ENCODE measurements at places on chromosomes 1 and 21.

DNA sequence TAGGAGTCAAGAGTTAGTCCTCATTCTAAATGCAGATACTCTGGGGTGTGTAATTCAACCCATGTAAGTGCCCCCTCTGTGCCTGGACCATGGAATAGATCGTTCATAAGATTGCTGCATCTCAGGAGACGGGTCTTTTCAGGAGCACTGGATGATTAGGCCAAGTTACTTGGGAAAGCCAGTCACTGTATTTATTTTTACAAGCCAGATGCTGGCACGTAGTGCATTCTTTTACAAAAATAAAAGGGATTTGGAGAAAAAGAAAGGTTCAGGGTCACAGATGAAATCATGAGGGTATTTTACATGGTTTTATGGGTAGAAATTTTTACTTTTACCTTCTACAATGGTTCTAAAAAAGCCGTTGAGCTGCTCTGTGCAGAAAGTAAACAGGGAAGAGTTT is 102.6 kb upstream of the UBE2U start:
- H3K36me3 ChIP-seq, result no peaks in the 10 kb centered on the region
- no peak overlapping the region for H3K27ac ChIP-seq
- H3K4me3 ChIP-seq, result no peak overlapping the region
- no peak for DNase-seq
- no peaks in the 10 kb centered on the region for H3K4me1 ChIP-seq

DNA sequence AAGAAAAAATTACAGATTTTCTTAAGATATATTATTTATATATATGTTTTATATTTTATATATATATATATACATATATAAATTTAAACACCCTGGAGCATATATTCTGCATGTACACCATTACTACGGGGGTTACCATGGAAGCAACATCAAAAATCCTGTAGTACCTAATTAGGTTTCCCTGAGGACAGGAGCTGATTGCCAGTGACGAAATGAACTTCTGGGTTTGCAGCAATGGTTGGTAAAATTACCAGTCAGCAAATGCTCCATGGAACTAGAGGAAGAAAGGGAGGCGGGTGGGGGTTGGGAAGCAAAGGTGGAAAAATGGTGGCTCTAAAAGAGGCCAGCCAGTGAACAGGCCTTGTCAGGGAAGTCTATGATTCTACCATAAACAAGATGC is 89.5 kb downstream of the KCNN3 start:
- H3K27me3 ChIP-seq, result no peaks in the 10 kb centered on the region
- peaks cover 11% of the 10 kb centered on the region for H3K4me1 ChIP-seq
- H3K4me3 ChIP-seq, result no peak overlapping the region
- no peaks in the 10 kb centered on the region for H3K36me3 ChIP-seq
- DNase-seq, result no peak

DNA sequence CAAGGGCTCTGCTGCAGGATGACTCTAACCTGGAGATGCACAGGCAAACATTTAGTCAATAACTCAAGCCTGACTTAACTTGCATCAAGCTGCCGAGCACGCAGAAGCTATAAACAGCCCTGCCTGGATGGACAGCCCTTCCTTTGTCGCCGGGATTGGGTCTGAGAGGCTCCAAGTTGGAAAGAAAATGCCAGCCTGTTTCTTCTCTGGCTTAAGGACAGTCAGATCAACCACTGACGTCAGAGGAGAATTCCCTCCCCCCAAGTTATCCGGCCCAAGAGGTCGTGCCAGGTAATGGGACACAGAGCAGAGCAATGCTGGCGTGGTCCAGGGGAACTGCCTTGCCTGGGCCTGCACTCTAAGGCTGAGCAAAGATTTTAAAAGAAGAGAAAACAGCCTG is 27.1 kb upstream of the LRRC38 start:
- H3K4me1 ChIP-seq, result no peaks in the 10 kb centered on the region
- no peak overlapping the region for H3K27ac ChIP-seq
- no peak for DNase-seq
- H3K36me3 ChIP-seq, result no peaks in the 10 kb centered on the region
- H3K27me3 ChIP-seq, result peaks cover 20% of the 10 kb centered on the region
- H3K4me3 ChIP-seq, result no peak overlapping the region

DNA sequence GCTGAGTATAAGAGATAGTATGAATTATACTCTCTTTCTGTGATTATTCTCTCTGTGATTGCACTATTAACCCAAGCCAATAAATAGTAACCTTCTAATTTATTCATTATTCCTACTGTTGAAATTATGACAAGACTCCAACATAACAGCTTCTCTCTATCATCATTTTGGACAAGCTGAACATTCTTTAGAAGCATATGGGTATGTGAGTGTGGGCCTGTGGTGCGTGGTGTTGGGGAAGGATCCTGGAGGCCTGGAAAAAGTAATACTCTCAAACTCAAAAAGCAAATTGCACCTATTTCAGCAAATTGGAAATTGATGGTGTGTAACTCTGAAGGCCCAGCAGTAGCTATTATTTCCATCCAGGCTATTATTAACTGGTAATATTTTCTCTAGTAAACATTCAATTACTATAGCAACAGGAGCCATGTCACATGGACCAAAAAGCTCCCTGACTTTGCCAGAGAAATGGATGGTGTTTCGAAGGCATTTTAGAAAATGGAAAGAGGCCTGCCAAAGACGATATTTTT is 502.8 kb downstream of the LTN1 start:
- H3K4me1 ChIP-seq, result no peaks in the 10 kb centered on the region
- no peaks in the 10 kb centered on the region for H3K36me3 ChIP-seq
- H3K27me3 ChIP-seq, result no peaks in the 10 kb centered on the region
- H3K27ac ChIP-seq, result no peak overlapping the region

- peaks cover 29% of the 10 kb centered on the region for H3K27me3 ChIP-seq
- H3K36me3 ChIP-seq, result no peaks in the 10 kb centered on the region
- H3K4me1 ChIP-seq, result peaks cover 2% of the 10 kb centered on the region
- DNase-seq, result no peak
- no peak overlapping the region for H3K4me3 ChIP-seq
These were observed 11.2 kb upstream of the KLHDC7A start for GRCh38 chr1:18469514-18469913.

- H3K27me3 ChIP-seq, result no peaks in the 10 kb centered on the region
- H3K36me3 ChIP-seq, result peaks cover 16% of the 10 kb centered on the region
- peak overlapping the region; percentile 19 for H3K27ac ChIP-seq
- DNase-seq, result no peak
These were observed 100.5 kb downstream of the PKN2 start for GRCh38 chr1:88784551-88784950.

GRCh38 chr21:34909492-34910292 is 139.4 kb downstream of the RUNX1 start:
- H3K36me3 ChIP-seq, result peaks cover 3% of the 10 kb centered on the region
- peak overlapping the region; percentile 63 for H3K4me3 ChIP-seq
- H3K4me1 ChIP-seq, result peaks cover 71% of the 10 kb centered on the region

- H3K27ac ChIP-seq, result no peak overlapping the region
- H3K4me1 ChIP-seq, result no peaks in the 10 kb centered on the region
- H3K27me3 ChIP-seq, result no peaks in the 10 kb centered on the region
- no peaks in the 10 kb centered on the region for H3K36me3 ChIP-seq
- H3K4me3 ChIP-seq, result no peak overlapping the region
These were observed 1500.2 kb upstream of the PRMT6 start for GRCh38 chr1:105556266-105556665.

DNA sequence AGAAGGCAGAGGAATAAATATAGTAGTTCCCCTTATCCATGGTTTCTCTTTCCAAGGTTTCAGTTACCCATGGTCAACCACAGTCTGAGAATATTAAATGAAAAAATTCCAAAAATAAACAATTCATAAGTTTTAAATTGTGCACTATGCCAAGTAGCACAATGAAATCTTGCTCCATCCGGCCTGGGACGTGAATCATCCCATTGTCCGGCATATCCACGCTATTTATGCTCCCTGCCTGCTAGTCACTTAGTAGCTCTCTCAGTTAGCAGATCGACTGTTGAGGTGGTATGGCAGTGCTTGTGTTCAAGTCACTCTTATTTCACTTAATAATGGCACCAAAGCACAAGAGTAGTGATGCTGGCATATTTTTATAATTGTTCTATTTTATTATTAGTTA is 58.6 kb upstream of the ARHGAP29 start:
- no peak overlapping the region for H3K4me3 ChIP-seq
- H3K27me3 ChIP-seq, result peaks cover 18% of the 10 kb centered on the region
- peaks cover 4% of the 10 kb centered on the region for H3K36me3 ChIP-seq
- DNase-seq, result no peak
- H3K4me1 ChIP-seq, result no peaks in the 10 kb centered on the region

DNA sequence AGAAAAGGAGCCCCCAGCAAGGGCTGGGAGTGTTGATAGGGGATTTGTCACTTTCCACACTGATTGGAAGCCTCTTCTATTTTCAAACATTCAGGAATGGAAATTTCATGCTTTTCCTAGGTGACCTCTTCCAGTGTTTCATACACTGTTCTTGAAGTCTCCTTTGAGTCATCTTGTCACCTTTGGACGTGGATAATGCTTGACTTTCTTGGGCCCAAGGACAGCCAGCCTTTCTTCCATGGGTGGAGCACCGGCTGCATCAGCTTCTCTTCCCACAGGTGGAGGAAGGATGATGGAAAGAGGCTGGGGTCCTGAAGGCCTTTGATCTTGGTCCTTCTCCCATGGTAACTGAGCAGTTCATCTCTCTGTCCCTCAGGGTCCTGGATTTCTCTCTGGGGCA is 11.9 kb upstream of the PIGR start:
- no peak for DNase-seq
- H3K4me1 ChIP-seq, result peaks cover 20% of the 10 kb centered on the region
- no peak overlapping the region for H3K27ac ChIP-seq
- H3K27me3 ChIP-seq, result peaks cover 22% of the 10 kb centered on the region

- H3K36me3 ChIP-seq, result peaks cover 6% of the 10 kb centered on the region
- peak overlapping the region; percentile 96 for H3K4me3 ChIP-seq
- H3K27ac ChIP-seq, result peak overlapping the region; percentile 98
- DNase-seq, result peak; percentile 10
- H3K27me3 ChIP-seq, result no peaks in the 10 kb centered on the region
These were observed 957 bp downstream of the EPS15 start for GRCh38 chr1:51518033-51518585.

- no peak overlapping the region for H3K4me3 ChIP-seq
- H3K36me3 ChIP-seq, result no peaks in the 10 kb centered on the region
- no peaks in the 10 kb centered on the region for H3K4me1 ChIP-seq
- no peak overlapping the region for H3K27ac ChIP-seq
These were observed 33.5 kb upstream of the ITPKB start for GRCh38 chr1:226772446-226773139.

GRCh38 chr1:24867084-24867870 is 62.8 kb downstream of the RUNX3 start:
- peaks cover 14% of the 10 kb centered on the region for H3K4me1 ChIP-seq
- no peak overlapping the region for H3K4me3 ChIP-seq

DNA sequence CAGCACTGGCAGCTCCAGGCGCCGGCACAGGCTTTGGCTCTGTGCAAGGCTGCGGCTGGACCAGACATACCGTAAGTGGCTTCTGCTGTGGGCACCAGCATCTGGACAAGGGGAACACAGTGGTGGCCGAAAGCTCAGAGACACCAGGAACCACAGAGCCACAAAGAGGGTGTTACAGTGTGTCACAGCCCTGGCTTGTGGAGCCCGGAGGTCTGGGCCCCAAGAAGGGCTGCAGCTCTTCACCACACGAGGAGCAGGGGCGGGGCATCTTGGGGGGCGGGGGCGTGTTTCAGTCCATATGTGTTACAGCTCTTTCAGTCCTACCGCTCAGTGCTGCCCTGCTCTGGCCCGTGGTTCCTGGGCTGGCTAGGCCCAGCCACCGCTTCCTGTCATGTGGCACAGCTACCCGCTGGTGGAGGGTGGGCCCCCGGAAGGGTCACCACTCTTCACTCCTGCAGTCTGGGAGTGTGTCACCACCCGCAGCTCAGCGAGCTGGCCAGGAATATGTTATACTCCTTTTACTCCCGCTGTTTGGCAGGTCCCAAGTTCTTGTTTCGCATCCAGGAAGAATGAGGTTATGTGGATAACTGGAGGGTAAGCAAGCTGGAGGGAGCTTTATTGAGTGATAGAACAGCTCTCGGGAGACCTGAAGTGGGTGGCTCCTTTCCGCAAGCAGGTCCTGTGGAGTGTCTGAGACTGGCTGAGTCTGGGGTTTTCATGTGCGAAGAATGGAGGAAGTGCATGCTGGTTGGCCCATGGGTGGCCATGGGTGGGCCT is 3.3 kb upstream of the LSM10 start:
- H3K4me3 ChIP-seq, result peak overlapping the region; percentile 85
- DNase-seq, result no peak
- H3K36me3 ChIP-seq, result peaks cover 3% of the 10 kb centered on the region
- H3K27me3 ChIP-seq, result no peaks in the 10 kb centered on the region

- H3K4me3 ChIP-seq, result peak overlapping the region; percentile 84
- H3K36me3 ChIP-seq, result no peaks in the 10 kb centered on the region
- peaks cover 9% of the 10 kb centered on the region for H3K4me1 ChIP-seq
- H3K27me3 ChIP-seq, result no peaks in the 10 kb centered on the region
- no peak for DNase-seq
- no peak overlapping the region for H3K27ac ChIP-seq
These were observed 874 bp downstream of the FAAP20 start for GRCh38 chr1:2193514-2194281.

DNA sequence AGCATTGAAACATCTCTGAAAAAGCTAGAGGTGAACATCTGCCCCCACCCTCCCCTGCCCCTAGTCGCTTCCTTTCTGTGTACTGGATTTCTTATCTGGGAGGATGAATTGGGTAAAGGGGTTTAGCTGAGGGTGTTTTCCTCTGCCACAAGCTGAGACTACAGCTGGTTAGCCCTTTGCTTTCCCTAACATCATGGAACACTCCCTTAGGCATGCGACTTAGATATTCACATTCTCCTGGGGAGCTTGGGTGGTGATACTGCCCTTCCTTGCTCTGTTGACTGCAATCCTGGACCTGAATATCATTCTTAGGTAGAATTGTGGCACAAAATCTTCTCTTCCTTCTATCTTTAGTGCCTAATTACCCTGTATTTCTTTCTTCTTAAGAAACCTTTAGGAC is 117.4 kb upstream of the KIAA0040 start:
- no peak for DNase-seq
- H3K4me3 ChIP-seq, result no peak overlapping the region
- no peak overlapping the region for H3K27ac ChIP-seq
- H3K36me3 ChIP-seq, result peaks cover 8% of the 10 kb centered on the region
- H3K4me1 ChIP-seq, result peaks cover 10% of the 10 kb centered on the region

DNA sequence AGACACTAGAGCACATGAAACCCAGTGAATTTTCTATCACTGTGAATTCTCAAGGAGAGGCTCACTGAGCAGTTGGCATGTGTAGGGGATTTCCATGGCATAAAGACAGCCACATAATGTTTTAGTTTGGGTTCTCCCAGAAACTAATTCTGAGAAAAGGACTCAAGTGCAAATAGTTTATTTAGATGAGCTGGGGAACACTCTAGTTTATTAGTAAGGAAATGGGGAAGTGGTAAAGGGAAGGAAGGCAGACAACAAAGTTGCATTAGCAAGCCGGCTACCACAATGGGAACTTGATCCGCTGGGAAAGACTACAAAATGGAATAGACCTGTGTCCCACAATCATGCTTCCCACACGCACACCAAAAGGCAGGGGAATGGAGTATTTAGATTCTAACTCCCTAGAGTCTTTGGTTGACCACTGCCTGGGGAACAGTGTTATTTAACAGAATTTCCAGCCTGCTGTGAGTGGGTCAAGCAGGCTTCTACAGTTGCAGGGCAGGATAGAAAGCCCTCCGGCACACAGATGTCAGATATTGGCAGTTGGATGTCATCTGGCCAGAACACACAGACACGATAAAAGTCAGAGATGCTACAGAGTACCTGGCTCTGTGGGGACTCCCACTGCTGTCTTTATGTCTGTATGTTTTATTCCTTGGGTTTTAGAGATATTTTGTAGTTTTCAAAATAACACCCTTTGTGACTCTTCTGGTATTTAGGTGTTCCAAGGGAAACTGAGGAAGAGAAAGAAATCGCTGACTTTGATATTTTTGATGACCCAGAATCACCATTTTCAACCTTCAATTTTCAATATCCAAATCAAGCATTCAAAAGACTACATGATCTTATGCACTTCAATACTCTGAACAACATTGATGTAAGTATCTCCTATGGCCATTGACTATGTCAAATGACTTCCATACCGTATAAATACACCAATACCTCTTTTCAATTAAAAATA is 150.1 kb downstream of the PLA2G4A start:
- no peaks in the 10 kb centered on the region for H3K36me3 ChIP-seq
- DNase-seq, result no peak
- no peak overlapping the region for H3K27ac ChIP-seq
- H3K4me3 ChIP-seq, result no peak overlapping the region
- H3K27me3 ChIP-seq, result peaks cover 50% of the 10 kb centered on the region

Measured in T-helper 17 cell (primary cell).